ENCODE measurements at places on chromosomes 6 and 20.

GRCh38 chr6:142489722-142490610, 188.2 kb downstream of the ADGRG6 start:
- no peak for DNase-seq

GRCh38 chr6:111952821-111953540, 79.7 kb upstream of the FYN start:
- DNase-seq: peak; percentile 12

DNA sequence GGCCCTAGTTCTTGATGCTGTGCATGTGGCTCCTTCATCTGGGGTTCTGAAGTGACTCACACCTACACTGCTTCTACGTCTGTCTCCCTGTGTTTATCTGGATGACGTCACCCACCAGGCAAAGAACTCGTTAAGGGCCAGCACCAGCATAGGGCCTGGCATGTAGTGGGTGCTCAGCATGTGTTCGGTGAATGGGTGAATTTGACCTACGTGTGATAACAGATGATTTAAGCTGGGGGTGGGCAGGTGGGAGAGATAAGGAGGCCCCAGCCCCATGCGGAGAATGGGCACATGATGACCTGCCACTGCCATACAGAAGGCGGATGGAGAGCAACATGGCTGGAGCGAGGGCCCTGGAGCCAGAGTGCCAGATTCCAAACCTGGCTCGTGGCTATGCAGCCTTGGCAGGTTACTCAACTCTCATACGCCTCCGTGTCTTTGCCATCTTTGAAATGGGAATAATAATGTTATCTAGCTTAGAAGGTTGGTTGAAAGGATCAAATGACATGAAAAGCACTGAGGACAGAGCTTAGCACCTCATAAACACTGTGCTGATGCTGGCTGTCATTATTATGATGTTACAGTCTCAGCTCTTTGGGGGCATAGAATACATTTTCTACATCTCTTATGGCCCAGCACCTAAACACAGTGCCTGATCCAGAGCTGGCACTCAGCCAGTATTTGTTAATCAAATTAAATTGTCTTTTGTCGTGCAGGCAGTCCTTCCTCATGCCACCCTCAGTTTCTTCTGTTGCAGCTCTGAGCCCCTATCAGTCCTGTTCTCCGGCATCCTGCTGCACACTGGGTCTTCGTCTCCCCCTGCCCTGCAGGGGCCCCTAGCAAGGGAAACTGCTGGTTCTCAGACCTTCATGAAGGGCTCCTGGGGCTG, 39.6 kb downstream of the VEGFA start:
- DNase-seq: no peak

DNA sequence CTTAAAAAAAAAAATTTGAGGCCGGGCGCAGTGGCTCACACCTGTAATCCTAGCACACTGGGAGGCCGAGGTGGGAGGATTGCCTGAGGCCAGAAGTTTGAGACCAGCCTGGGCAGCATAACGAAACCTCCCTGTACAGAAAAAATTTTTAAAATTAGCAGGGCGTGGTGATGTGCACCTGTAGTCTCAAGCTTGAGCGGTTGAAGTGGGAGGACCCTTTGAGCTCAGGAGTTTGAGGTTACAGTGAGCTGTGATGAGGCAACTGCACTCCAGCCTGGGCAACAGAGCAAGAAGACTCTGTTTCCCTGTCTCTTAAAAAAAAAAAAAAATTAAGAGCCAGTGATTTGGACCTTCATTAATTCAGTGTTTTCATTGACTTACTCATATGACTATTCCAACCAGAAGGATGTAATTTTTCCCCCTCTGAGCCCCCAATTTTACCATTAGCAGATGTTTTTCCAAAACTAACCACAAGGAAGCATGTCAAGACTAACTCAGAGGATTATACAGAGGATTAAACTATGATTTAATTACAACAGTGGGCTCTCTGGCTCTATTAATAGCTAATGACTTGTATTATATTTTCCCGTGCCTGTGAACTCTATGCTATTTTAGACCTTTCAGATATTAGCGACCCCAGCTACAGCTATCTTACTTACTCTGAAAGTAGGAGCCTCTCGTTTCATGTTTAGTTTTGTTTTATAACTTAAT, 75.1 kb downstream of the ARID1B start:
- no peak for DNase-seq

GRCh38 chr20:53296451-53297153, 297.0 kb downstream of the ZNF217 start:
- no peak for DNase-seq

DNA sequence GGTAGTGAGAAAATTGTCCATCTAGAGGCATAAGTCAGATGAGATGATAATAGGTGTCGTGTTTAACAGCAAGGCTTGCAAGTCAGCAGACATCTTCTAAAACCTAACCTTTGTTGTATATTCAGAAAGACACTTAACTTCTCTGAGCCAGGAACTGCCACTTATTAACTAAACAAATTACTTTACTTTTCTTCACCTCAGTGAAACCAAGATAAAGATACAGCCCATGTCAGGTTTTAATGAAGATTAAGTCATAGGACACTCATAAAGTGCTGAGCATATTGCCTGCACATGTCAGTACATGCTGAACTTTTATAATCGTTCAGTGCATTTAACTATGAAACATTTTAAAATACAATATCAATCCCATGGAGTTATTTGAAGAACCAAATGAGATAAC, 286.8 kb downstream of the NKAIN2 start:
- no peak for DNase-seq

DNA sequence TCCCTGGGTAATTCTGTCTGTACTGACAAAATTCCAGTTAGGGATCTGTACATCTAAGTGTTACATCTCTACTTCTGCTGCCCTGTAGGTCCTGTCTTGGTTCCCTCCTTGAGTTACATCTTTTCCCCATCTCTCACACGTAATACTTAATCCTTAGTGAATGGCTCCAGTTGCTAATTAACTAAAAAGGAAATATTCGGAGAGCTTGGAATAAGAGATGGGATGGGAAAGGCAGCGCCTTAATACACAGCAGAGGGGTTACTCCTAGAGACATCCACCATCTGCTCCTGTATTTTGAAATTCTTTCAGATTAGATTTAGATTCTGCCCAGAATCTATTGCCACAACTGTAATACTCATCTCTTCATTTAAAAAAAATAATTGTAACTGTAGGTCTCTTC, 384.0 kb downstream of the SAMD5 start:
- DNase-seq: no peak

GRCh38 chr20:46190478-46191167, 72.5 kb downstream of the CD40 start:
- DNase-seq: no peak

GRCh38 chr6:15398633-15399275, 152.9 kb downstream of the JARID2 start:
- no peak for DNase-seq

GRCh38 chr6:136501096-136501495, 49.1 kb downstream of the MAP7 start:
- DNase-seq: no peak

DNA sequence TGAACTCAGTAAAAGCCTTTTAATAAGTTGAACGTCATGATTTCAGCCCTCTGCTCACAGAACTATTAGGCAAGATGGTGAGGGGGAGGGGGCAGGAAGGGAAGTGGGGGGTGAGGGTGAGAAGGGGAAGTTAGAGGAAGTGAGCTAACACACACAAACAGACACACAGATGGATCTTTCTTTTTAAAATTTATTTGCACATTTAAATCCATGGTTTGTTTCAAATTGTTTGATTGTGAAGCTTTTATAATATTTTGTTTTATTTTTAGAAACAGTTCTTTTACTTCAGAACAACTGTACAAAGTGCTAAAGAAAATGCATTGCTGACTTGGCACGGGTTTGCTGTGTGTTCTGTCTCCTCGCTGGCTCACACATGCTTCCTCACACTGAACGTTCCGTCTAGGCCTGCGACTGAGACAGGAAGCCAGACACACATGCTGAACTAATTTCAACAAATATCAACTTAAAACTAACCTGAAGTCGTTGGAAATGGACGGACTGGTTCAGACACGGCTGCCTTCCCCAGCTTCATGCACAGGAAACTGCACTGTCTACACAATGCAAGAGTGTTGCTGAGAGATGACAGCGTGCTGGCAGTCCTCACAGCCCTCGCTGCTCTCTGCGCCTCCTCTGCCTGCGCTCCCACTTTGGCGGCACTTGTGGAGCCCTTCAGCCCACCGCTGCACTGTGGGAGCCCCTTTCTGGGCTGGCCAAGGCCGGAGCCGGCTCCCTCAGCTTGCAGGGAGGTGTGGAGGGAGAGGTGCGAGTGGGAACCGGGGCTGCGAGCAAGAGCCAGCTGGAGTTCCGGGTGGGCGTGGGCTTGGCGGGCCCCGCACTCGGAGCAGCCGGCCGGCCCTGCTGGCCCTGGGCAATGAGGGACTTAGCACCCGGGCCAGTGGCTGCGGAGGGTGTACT, 8.1 kb upstream of the ZBP1 start:
- peak; percentile 13 for DNase-seq

DNA sequence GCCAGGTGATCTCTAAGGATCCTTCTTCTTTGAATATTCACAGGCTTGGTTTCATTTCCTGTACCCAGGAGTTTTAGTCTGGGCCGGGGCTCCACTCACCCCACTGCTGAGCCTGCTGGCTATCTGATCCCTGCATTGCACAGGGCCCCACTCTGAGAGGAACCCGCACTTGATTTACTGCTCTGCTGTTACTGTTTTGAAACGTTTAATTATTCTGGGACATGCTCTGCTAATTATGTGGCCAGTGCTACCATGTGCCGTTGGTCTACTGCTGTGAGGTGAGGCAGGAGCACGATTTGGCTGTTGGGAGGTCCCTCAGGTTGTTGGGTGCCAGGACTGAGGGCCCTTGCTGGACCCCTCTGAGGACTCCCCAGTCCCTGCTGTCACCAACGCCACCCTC, 108.7 kb upstream of the SIRPA start:
- DNase-seq: no peak

DNA sequence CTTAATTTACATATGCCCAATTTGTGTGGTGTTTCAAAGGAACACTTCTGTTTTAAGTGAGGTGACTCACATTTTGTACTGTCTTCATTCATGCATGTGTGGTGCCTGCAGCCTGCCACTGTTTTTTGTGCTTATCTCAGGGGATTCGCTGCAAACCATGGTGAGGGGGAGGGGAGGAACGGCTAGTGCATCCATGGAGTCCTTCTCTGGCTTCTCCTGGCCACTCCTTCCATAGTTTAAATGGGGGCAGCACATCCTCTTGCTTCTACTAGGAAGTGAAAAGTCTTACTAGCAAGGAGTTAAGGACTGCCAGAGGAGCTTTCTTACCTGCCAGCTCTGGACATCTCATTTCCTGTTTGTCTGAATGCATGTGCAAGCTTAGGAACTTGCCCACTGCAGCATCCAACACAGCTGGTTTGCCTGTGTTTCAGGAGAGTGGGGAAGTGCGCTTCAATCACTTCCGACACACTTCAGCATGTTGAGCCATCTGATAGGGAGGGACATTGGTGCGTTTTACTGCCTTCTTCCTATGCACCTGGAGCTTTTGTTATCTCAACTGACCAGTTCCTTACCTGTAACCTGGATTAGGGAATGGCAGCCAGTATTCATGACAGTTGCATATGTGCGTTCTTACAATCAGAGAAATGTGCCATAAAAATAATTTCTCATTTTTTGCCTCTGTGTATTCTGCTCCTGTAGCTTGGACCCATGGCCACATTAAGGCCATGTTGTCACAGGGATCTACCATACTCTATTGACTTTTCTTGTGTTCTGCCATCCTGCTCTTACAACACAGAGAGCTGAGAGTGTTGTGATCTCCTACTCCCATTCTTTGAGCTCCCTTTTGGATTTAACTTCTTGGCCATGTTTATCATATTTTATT, 211.3 kb downstream of the ARID1B start:
- DNase-seq: no peak

DNA sequence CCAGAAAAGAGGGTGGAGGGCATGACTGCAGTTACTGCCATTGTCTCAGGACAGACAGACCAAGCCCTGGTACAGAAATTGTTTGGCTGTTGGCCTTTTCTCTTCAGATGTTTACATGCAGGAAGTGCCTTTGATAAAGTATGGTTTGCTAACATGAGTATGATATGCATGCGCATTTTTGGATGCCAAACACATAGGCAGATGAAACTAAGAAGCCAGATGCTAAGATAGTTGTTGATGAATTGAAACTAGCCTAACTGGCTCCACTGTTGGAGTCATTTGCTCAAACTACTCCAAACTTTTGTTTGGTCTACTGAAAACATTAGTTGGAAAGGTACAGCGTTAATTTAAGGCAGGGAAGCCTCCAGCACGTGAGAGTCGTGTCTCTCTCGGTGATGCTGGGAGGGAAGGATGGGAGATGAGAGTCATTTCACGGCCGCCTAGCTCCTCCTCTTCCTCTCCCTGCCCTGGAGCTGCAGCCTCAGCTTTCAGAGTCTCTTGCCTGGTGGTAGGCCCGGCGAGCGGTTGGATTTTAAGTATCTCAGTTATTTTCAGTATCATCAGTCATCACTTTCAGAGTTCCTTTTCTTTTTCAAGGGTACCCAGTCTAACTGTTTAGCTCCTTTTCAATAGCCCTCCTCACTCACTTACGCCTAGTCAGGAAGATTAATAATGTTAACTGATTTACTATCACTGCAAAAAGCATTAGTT, 29.7 kb downstream of the RREB1 start:
- DNase-seq: no peak

DNA sequence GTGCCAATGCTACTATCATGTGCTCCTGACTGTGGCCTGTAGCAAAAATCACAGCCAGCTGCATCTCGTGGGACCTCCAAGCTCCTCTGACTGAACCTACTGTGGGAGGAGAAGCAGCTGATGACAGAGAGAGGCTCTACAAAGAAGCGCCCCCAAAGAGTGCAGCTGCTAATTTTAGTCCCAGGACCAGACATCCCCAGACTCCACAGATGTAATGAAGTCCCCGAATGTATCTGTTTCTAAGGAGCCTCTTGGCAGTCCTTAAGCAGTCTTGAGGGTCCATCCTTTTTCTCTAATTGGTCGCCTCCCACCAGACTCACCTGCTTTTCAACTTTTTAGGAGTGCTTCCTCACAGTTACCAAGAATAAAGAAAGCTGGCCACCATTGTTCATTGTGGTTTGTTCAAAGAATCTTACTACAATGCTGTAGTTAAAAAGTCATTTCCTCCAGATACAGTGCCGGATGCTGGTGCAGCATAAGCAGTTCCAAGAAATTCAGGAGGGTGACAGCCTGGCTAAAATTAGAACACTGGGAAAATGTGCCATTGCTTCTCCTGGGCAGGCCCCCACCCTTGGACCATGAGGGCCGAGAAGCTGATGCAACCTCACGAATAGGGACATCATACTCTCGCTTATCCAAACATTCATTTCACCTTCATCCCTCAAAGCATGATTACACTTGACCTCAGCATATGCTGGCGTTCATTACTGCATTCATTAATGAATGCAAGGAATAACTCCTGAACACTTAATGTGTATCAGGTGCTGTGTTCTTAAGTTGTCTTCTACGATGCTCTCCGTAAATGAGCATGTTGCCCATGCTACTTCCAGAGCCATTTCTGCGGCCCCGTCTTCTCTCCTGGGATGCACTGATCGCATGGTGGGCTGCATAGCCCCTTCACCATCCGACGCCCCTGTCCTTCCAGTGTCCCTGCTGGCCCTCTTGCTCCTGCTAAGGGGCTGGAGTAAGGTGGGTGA, 66.4 kb downstream of the LY86 start:
- DNase-seq: no peak

- DNase-seq: no peak
Observed at GRCh38 chr6:20186981-20187380, 25.3 kb downstream of the MBOAT1 start.

- DNase-seq: no peak
Observed at GRCh38 chr6:42958125-42958524, 2.4 kb upstream of the GNMT start.

GRCh38 chr20:3595541-3595940, 67.7 kb downstream of the GFRA4 start:
- DNase-seq: no peak
